ENCODE measurements at places on chromosomes 1 and 21. TPM values are rescaled to one million over a fixed set of nuclear protein-coding genes. Genes with fewer than 3 reads are reported as not detected.
A peak's percentile ranks its signal among the peaks of the same experiment; 100 is the strongest.

DNA sequence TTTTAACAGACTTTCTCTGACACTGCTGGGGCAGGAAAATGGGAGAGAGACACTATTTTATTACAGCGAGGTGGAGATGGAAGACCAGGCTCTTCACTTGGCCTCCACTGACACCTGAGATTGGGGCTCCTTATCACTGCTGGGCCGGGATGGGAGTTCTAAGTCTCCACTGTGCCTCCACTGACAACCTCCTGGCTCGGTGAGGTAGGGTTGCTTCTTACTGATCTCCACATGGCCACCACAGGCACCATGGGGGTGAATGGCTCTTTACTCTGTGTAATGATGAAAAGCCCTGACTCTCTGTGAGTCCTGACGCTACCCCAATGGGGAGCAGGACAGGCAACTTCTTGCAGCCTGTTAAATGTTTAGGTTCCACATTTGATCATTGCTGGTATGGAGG lies 67.7 kb downstream of the ATP1A1 start:
- H3K27ac ChIP-seq, result no peak overlapping the region
- H3K4me3 ChIP-seq, result no peak overlapping the region
- H3K4me1 ChIP-seq, result no peaks in the 10 kb centered on the region
- no peaks in the 10 kb centered on the region for H3K36me3 ChIP-seq
- no peaks in the 10 kb centered on the region for H3K27me3 ChIP-seq

DNA sequence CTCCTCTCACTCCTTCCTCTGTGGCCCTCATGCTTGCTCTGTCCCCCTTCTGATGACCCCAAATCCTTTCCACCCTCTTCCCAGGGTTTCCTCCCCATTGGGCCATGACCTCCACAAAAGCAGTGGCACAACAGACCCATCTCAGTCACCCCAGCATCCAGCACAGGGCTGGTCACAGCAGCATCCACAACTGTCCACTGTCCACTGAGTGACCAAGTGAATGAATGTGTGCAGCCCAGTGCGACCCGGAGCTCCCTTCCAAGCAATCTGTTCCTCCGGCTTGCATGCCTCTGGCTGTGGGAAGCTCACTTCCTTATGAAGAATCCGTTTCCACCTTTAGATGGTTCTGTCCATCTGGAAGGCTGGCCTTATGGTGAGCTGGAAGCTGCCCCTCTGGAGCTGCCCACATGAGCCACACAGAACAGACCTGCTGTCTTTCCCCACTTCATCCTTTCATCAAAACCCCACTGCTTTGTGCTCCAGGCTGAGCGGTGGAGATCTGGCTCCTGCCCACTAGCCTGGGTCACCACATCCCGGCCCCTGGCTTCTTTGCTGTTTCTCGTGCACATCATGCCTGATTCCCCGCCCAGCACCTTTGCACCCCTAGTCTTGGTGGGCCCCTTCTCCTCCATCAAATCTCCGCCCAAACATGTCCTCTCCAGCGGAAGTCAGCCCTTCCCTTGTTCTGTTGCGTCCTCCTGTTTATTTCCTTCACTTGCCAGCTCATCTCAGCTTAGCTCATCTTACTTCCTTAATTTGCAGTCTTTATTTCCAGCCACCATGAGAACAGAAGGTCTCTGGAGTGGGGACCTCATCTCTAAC lies 56.4 kb downstream of the EDN2 start:
- H3K27ac ChIP-seq, result no peak overlapping the region
- H3K27me3 ChIP-seq, result no peaks in the 10 kb centered on the region
- H3K4me1 ChIP-seq, result peaks cover 30% of the 10 kb centered on the region
- DNase-seq, result no peak
- no peaks in the 10 kb centered on the region for H3K36me3 ChIP-seq
- no peak overlapping the region for H3K4me3 ChIP-seq

DNA sequence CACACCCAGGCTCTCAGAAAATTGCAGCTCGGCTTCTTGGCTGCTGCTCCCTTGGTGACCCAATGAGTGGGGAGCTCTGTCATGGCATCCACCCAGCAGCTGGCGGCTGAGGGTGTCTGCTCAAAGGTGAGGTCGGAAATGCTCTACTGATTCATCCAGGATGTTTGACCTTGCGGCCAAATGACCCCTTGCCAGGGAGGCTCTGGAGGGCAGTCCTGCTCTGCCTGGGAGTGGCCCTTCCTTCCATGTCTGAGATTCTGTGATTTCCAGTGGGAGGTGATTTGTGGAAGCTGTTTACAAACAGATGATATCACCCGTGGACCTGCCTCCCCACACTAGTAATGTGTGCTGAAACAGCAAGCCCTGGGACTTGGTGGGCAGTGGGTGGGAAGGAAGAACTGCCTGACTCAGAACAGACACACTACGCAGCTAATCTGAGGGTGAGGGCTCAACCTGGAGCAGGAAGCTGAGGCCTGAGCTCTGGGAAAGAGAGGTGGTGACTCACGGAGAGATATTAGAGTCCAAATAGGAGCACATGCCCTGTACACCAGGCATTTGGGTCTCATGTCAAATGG lies 3.0 kb downstream of the CRCT1 start:
- no peak for DNase-seq
- H3K27me3 ChIP-seq, result peaks cover 46% of the 10 kb centered on the region

GRCh38 chr1:107058245-107059032 lies 2.0 kb downstream of the PRMT6 start:
- no peaks in the 10 kb centered on the region for H3K27me3 ChIP-seq
- peaks cover 17% of the 10 kb centered on the region for H3K36me3 ChIP-seq
- H3K27ac ChIP-seq, result no peak overlapping the region

DNA sequence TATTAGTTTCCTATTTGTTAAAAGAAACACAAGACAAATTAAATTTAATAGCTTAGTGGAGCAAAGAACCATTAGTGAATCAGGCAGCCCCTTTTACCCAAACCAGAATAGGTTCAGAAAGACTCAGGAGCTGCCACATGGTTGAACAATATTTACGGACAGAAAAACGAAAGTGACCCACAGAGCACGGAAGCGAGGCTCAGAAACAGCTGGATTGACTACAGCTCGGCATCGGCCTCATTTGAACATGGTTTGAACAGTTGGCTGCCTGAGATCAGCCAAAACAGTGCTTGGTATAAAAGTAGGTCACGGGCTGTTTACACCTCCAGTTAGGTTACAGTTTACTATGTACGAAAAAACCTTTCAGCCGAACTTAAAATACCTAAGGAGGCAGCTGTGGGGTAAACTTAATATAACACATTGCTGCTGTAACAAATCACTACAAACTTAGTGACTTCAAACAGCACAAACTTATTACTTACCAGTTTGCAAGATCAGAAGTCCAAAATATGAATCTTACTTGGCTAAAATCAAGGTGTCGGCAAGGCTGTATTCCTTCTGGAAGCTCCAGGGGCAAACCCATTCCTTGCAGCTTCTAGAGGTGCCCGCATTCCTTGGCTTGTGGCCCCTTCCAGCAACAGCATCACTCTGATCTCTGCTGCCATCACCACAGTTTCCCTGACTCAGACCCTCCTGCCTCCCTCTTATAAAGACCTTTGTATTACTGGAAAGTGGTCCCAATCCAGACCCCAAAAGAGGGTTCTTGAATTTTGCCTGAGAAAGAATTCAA lies 11.8 kb downstream of the PADI4 start:
- no peak overlapping the region for H3K27ac ChIP-seq
- H3K36me3 ChIP-seq, result no peaks in the 10 kb centered on the region
- no peak for DNase-seq

DNA sequence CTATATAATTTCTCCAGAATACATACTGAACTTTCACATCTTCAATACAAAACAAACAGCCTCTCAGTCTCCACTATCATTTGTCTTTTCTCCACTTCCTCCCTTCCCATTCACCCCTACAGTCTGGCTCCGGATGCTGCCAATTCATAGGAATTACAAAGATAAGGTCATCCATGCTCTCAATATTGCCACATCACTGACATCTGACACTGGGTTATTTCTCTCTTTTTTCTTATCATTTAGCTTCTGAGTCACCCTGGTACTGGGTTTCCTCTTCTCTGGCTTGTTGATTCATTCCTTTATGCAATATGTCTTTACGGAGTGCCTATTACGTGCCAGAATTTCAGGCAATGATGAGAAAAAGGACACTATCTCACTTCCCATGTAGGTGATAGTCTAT lies 3.1 kb upstream of the SH3BP5L start:
- peaks cover 17% of the 10 kb centered on the region for H3K4me1 ChIP-seq
- H3K36me3 ChIP-seq, result peaks cover 7% of the 10 kb centered on the region
- H3K4me3 ChIP-seq, result no peak overlapping the region
- DNase-seq, result peak; percentile 53
- peak overlapping the region; percentile 21 for H3K27ac ChIP-seq
- no peaks in the 10 kb centered on the region for H3K27me3 ChIP-seq

DNA sequence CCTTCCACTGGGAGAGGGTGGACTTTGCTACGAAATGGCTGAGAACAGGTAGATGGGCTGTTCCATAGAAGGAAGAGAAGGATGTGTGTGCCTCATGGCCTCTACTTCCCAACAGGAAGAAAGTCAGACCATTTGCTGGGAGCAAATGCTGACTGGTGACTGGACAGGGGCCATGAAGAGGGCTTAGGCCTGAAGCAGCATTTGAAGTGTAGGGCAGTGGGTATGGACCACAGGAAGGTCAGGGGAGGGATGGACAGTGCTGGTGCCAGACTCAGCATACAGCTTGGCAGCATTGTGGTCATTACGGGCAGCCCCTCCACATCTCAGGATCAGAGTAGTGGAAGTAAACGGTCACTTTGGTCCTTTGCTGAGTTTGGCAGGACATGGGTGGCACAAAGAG lies 275.7 kb downstream of the MATN1 start:
- H3K27me3 ChIP-seq, result no peaks in the 10 kb centered on the region
- H3K4me1 ChIP-seq, result no peaks in the 10 kb centered on the region
- no peak for DNase-seq
- no peak overlapping the region for H3K4me3 ChIP-seq
- no peaks in the 10 kb centered on the region for H3K36me3 ChIP-seq

GRCh38 chr1:231594123-231594522 lies 32.5 kb upstream of the DISC1 start:
- no peaks in the 10 kb centered on the region for H3K27me3 ChIP-seq
- no peaks in the 10 kb centered on the region for H3K36me3 ChIP-seq
- no peaks in the 10 kb centered on the region for H3K4me1 ChIP-seq
- H3K4me3 ChIP-seq, result no peak overlapping the region
- no peak for DNase-seq

- H3K27me3 ChIP-seq, result no peaks in the 10 kb centered on the region
- H3K4me1 ChIP-seq, result peaks cover 31% of the 10 kb centered on the region
- H3K36me3 ChIP-seq, result no peaks in the 10 kb centered on the region
- peak; percentile 66 for DNase-seq
- H3K4me3 ChIP-seq, result no peak overlapping the region
- H3K27ac ChIP-seq, result no peak overlapping the region
Measured at GRCh38 chr1:12552951-12553921, 64.8 kb downstream of the DHRS3 start.

- H3K4me3 ChIP-seq, result no peak overlapping the region
- H3K27me3 ChIP-seq, result no peaks in the 10 kb centered on the region
- H3K36me3 ChIP-seq, result no peaks in the 10 kb centered on the region
- no peak for DNase-seq
- no peak overlapping the region for H3K27ac ChIP-seq
Measured at GRCh38 chr1:110597966-110598365, 8.2 kb downstream of the KCNA2 start.

DNA sequence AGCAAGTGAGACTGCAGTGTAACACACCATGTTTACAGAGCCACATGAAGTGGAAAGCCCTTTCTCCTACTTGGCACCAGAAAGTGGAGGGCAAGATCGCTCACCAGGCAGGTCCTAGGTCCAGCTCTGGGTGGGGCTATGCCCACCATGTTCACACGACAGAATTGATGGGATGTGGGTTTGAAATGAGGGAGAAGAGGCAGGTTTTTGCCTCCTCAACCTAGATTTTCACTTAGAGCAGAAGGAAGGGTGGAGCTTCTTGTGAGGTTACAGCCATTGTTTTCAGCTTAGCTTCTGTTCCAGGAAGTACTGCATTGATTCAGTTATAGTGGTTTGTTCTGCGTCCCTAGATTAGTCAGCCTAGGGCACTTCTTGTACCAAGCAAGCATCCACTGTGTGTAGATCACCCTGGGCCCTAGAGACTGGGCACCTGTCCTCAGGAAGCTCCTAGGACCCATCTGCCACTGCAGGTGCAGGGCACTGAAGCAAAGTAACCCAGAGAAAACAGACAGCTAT lies 2.3 kb downstream of the CD53 start:
- H3K4me3 ChIP-seq, result no peak overlapping the region
- DNase-seq, result no peak
- no peaks in the 10 kb centered on the region for H3K36me3 ChIP-seq

DNA sequence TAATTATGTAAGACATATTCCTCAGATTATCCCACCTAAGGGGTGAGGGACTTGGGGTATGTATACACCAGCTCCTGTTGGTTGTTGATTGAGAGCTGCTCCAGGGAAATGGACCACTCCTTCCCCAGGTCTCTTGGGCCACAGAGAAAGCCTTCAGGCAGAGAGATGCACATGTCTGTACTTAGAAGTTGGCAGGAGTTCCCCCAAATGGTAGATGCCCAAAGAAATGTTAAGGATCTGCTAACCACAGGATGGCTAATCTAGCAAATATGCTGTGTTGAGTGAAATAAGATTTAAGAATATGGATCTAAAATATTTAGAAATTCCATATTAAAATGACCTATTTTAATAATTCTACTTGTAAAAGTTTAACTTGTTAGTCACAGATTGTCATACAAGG lies 100.8 kb upstream of the DNAH14 start:
- H3K27ac ChIP-seq, result no peak overlapping the region
- no peak for DNase-seq
- H3K4me3 ChIP-seq, result no peak overlapping the region

DNA sequence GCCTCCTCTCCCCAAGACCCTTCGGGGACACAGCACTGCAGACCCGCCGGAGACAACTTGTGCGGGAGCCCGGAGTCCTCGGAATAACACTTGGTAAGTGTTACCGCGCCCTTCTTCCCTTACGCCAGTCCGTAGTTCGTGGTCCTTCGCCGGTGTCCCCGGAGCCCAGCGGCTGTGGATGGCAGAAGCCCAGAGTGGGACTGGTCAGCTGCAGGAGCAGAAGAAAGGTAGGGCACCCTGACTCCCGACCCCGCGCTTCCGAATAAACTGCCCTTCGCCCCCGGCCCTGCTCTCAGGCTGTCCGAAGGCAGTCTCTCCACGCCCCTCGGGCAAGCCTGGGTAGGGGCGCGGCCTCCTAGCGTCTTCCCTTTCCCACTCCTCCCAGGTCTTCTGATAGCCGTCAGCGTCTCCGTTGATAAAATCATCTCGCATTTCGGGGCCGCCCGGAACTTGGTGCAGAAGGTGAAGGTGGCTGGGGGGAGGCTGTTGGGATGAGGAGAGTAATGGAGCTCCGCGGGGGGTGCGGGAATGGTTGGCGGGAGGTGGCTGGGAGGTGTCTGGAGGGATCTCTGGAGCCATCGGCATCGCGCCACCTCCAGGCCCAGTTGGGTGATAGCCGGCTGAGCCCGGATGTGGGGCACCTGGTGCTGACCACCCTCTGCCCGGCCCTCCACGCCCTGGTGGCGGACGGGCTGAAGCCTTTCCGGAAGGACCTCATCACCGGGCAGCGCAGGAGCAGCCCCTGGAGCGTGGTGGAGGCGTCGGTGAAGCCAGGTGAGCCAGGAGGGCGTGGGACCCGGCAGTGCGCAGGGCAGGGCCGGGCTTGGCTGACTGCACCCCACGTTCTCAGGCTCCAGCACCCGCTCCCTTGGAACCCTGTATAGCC lies 4.3 kb downstream of the RUSC1 start:
- H3K27me3 ChIP-seq, result no peaks in the 10 kb centered on the region
- peak overlapping the region; percentile 79 for H3K27ac ChIP-seq
- DNase-seq, result peak; percentile 78
- peak overlapping the region; percentile 84 for H3K4me3 ChIP-seq

- DNase-seq, result no peak
- no peaks in the 10 kb centered on the region for H3K27me3 ChIP-seq
- H3K4me1 ChIP-seq, result 0 out of 2 replicates have a peak, but pooled peaks cover 4% of the 10 kb centered on the region
- peak overlapping the region; percentile 31 for H3K27ac ChIP-seq
Measured at GRCh38 chr1:200206340-200206739, 178.8 kb downstream of the NR5A2 start.

Gene CRYAA
- polyA plus RNA-seq, result not detected

Gene AKR7A3
- 0.54 TPM for polyA plus RNA-seq

Gene SPRR5
- not detected for polyA plus RNA-seq
